ENCODE measurements at places on chromosomes 4 and X. TPM values are rescaled to one million over a fixed set of nuclear protein-coding genes. Genes with fewer than 3 reads are reported as not detected.

- DNase-seq = no peak
- no peaks in the 10 kb centered on the region for H3K36me3 ChIP-seq
- peaks cover 23% of the 10 kb centered on the region for H3K4me1 ChIP-seq
- peak overlapping the region; percentile 8 for H3K27ac ChIP-seq
- no peaks in the 10 kb centered on the region for H3K27me3 ChIP-seq
These were observed 22.2 kb upstream of the CAMK2D start for GRCh38 chr4:113783701-113784100.

DNA sequence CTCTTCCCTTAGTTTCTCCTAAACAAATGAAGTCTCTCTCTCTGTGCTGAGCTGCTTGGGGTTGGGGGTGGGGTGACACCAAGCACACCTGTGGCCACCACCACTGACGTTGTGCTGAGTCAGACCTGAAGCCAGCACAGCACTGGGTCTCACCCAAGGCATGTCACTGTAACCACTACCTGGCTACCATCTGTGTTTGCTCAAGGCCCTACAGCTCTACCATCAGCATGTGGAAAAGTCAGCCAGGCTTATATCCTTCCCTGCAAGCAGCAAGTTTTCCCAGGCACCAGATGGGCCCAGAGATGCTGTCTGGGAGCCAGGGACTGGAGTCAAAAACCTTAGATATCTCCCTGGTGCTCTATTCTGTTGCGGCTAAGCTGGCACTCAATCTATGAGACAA, 6.9 kb downstream of the CXCL10 start:
- peaks cover 7% of the 10 kb centered on the region for H3K4me1 ChIP-seq
- no peak overlapping the region for H3K4me3 ChIP-seq
- no peak overlapping the region for H3K27ac ChIP-seq
- DNase-seq = no peak

- H3K27me3 ChIP-seq = peaks cover 12% of the 10 kb centered on the region
- peak overlapping the region; percentile 68 for H3K27ac ChIP-seq
- DNase-seq = no peak
- peaks cover 4% of the 10 kb centered on the region for H3K36me3 ChIP-seq
- H3K4me3 ChIP-seq = peak overlapping the region; percentile 35
These were observed 106.4 kb upstream of the SCOC start for GRCh38 chr4:140266958-140267568.

UGT2B7 gene
- 25.5 TPM for total RNA-seq

DNA sequence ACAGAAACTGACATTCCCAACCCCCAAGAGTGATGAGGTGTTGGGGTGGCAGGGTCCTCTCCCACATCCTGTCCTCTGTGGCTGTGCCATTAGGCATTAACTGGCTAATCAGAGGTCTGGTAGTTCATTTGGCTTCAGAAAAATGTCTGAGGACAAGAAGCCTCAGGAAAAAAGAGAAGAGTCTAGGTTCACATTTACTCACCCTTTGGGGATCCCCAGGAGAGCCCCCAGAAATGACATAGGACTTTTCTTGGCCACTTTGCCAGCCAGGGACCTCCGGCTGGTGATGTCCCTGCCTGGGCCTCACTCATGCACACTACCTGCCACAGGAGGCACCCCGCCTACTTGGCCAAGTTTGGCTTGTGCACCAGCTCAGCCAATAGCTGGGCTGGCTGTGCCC, 173.0 kb downstream of the RBM46 start:
- H3K36me3 ChIP-seq = no peaks in the 10 kb centered on the region
- no peak overlapping the region for H3K27ac ChIP-seq
- no peaks in the 10 kb centered on the region for H3K27me3 ChIP-seq

Data from Calu3 (cell line).